Posterior cingulate gyrus (tissue), 11 donors: ENCODE measurements at places on chromosomes 4 and X.

GRCh38 chr4:162011089-162011488 is 152.7 kb downstream of the FSTL5 start:
- no peak for DNase-seq

GRCh38 chr4:87967193-87967592 is 8.3 kb upstream of the SPP1 start:
- DNase-seq, result no peak

DNA sequence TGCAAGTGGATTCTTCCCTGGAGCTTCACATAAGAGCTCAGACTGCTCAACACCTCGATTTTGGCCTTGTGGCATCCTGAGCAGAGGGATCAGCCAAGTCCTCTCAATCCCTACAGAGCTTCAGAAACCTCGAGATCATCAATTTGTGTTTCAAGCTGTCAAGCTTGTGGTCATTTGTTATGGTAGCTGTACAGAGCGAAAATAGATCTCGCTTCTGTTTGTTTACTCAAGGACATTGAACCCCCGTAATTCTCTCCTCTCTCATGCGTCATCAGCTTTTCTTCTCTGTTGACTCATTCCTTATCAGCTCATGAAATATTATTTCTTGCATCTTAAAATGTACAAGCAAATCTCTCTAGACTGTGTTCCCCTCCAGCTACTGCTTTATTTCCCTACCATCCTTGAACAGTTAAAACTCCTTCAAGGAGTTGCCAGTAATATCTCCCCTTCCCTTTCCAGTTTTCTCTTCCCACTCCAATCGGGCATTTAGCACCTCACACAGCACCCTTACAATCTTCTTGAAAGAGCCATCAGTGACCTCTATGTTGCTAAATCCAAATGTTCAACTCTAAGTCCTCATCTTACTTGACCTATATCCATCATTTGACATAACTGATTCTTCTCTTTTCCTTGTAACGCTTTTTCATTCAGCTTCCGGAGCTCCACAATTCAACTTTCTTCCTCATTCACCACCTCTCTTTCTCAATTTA is 106.2 kb upstream of the FAT1 start:
- no peak for DNase-seq

DNA sequence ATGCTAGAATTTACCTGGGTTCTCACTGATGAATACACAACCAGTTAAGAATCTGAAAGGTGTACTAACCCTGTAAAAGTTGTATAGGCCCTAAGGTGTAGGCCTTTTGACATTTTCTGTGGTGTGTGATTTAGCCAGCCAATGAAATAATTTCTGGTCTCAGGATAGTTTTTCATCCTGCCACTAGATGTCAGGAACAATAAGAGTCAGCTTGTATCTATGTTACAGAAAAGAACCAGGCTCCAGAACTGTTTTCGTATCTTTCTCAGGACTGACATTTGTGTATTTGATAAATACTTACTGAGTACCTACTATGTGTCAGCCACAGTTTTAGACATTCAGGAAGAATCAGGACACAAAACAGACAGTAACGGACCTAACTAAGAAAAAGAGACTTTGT is 673.6 kb upstream of the TENM3 start:
- no peak for DNase-seq

GRCh38 chr4:121370729-121371325 is 10.0 kb downstream of the QRFPR start:
- DNase-seq, result peak; percentile 44

GRCh38 chr4:83340692-83341343 is 6.2 kb upstream of the HPSE start:
- DNase-seq, result no peak

DNA sequence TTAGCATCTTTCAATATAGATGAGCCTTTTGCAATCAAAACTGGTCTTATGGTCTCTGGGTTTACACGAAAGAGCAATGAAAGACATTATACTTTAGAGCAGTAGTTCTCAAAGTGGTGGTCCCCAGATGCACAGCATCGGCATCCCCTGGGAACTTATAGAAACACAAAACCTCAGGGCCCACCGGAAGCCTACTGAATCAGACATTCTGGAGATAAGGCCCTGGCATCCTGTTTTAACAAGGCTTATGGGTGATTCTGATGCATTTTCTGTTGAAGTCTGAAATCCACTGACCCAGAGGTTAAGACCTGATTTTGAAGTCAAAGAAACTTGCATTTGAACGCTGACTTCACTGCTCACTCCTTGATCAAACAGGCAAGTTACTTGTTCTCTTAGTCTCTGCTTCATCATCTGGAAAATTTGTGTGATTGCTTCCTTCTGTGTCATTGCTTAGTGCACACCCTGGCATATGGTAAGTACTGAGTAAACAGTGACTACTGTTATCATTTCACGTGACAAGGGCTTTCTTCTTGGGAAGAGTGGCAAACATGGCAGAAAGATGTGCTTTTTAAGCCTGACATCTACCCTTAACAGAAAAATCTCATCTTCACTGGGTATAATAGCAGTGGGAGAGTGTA is 14.5 kb downstream of the CHRNA9 start:
- no peak for DNase-seq

DNA sequence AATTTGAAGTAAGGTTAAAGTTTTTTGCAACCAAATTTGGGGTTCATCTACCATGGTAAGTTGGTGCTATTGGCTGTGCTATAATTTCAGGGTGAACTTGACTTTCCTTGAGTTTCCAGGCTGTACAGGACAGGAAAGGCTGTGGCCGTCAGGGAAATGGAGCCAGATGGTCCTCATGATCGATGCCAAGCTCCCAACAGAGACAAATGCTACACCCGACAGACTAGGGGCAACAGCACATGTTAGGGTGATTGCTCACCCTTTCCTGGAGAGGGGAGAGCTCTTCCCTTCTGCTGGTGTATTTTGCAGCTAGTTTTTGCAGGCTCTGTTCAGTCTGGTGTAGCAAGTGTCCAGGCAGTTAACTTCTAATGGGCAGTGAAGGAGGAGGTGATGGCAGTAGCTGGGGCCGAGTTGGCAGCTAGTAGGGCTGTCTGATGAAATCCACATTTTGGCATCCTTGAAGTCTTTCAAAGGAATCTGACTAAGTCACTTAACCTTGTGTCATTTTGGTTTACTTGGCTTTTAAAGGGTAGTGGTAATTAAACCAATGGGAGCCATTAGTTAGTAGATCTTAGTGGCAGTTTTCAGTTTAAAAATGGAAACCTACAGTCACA is 47.8 kb downstream of the GAB1 start:
- DNase-seq, result no peak

DNA sequence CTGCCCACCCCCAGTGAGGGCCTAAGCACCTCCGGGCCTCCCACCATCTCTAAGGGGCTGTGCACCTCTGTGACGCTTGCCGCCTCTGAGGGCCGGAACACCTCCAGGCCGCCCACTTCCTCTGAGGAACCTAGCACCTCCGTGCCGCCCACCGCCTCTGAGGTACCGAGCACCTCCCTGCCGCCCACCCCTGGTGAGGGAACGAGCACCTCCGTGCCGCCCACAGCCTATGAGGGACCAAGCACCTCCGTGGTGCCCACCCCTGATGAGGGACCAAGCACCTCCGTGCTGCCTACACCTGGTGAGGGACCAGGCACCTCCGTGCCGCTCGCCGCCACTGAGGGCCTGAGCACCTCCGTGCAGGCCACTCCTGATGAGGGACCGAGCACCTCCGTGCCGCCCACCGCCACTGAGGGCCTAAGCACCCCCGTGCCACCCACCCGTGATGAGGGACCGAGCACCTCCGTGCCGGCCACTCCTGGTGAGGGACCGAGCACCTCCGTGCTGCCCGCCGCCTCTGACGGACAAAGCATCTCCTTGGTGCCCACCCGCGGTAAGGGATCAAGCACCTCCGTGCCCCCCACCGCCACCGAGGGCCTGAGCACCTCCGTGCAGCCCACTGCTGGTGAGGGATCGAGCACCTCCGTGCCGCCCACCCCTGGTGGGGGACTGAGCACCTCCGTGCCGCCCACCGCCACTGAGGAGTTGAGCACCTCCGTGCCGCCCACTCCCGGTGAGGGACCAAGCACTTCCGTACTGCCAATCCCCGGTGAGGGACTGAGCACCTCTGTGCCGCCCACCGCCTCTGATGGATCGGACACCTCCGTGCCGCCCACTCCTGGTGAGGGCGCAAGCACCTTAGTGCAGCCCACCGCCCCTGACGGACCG is 977 bp downstream of the MAGEE1 start:
- DNase-seq, result peak; percentile 6

DNA sequence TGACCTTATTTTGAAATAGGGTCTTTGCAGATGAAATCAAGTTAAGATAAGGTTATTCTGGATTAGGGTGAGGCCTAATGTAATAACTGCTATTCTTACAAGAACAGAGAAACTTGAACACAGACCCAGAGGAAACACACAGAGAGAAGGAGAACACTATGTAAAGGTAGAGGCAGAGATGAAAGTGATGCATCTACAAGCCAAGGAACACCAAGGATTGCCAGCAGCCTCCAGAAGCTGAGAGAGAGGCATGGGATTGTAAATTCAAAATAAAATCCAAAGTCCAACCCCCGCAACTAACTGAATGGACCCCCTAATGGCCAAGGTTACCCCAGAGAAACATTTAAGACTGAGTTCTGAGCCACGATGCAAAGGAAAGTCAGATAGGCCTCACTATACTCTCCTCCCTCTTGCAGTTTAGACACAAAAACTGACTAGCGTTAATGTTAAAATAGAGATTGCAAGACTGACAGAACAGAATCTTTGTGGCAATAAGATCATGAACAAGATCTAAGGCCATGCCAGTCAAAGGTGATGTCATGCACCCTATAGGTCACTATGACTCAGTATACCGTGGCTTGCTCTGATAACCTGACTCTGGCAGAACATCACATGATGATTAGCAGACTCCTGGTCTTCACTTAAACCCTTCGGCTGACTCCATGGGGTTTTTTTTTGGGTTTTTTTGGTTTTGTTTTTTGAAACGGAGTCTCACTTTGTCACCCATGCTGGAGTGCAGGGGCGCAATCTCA is 42.9 kb downstream of the DDX60L start:
- no peak for DNase-seq

- no peak for DNase-seq
Observed at GRCh38 chrX:3728454-3728853, 15.0 kb upstream of the PRKX start.

DNA sequence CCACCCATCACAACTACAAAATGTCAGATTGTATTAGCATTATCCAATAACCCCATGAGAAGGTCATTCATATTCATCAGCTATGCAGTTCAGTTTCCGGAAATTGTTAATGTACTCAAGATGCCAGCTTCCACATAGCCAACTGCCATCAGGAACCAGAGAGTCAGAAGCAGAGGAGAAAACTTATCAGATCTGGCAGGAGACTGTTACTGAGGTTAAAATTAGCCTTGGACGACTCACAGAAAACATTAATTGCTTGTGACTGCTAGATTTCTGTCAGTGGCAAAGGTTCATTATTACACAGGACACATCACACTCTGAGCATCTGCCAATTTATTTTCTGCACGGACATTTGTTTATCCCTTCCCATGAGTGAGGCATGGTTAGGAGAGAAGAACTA is 352.8 kb downstream of the DHRSX start:
- no peak for DNase-seq

GRCh38 chrX:17459008-17459611 is 84.1 kb downstream of the NHS start:
- DNase-seq, result no peak
